NCI-H1105 (cell line): ENCODE measurements at places on chromosomes 2 and 18.

GRCh38 chr2:163573652-163574051, 162.2 kb downstream of the FIGN start:
- no peak for DNase-seq

- no peak for DNase-seq
These were observed 169.8 kb downstream of the TRIM43 start for GRCh38 chr2:95761556-95761955.

GRCh38 chr18:1011349-1011748, 106.7 kb downstream of the ADCYAP1 start:
- DNase-seq: no peak

GRCh38 chr18:2325308-2325849, 245.9 kb downstream of the METTL4 start:
- no peak for DNase-seq

DNA sequence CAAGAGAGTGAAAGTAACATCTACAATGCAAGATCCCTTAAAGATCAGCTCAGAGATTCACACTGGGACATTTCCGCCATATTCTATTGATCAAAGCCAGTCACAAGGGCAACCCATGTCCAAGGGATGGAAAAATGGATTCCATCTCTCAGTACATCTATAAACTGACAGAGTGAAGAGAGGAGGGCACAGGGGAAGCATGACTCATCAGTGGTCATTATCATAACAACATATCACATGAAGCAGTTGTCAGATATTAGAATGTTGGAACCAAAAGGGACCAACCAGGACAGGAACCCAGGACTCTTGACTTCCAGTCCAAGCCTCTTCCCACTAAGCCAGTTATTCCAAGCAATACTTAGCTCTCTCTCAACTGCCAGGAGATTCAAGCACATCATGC, 54.9 kb upstream of the IGFBP2 start:
- DNase-seq: no peak

GRCh38 chr18:76346490-76347130, 148.4 kb downstream of the ZNF516 start:
- DNase-seq: no peak

- DNase-seq: no peak
These were observed 1221.7 kb upstream of the ZEB2 start for GRCh38 chr2:145741636-145742035.

GRCh38 chr2:219111375-219112061, 49.1 kb downstream of the NHEJ1 start:
- DNase-seq: no peak

DNA sequence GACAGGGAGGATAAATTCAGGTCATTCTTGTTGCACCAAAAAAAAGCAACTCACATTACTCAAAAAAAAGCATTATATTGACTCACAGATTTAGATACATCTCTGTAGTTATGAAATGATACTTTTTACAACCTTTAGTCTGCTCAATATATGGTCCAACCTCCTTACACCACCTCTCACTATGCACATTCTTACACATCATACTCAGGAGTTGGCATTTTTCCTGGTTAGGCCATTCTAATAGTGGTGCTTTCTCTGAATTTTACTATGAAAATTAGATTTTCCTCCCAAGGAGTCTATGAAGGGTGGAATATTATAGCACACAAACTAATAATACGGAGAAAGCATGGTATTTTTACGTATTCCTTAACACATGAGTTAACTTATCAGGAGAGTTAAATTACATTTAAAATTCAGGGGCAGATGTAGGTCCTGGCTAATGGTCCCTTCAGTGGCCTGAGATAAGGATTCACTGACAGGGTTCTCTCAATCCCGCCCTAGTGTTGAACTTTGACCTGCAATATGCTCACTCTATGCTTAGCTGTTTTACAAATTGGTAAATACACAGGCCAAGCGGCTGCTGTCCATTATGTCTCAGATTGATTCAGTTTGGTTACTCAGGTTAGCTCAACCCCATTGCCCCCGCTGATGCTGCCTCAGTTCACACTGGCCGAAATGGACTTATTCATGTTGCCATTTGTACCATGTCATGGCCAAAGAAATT, 153.6 kb downstream of the NCKAP5 start:
- DNase-seq: no peak

DNA sequence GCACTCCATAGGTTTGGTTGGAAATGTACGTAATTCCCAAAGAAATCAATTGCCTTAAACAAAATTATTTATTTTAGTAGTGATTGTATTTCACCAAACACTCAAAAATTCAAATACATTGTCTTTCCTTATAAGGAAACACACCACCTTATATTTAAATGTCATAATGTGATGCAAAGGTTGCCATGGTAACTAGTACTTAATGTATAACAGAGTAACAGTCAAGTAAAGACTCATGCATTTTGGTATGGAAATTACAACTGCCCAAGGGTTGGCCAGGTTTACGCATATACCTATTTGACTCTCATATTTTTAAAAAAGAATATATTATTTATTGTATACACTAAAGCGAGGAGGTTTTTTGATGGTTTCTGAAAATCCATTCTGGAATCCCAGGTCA, 231.2 kb downstream of the TCF4 start:
- no peak for DNase-seq

- DNase-seq: no peak
These were observed 28.8 kb upstream of the TMEM37 start for GRCh38 chr2:119402645-119403560.

DNA sequence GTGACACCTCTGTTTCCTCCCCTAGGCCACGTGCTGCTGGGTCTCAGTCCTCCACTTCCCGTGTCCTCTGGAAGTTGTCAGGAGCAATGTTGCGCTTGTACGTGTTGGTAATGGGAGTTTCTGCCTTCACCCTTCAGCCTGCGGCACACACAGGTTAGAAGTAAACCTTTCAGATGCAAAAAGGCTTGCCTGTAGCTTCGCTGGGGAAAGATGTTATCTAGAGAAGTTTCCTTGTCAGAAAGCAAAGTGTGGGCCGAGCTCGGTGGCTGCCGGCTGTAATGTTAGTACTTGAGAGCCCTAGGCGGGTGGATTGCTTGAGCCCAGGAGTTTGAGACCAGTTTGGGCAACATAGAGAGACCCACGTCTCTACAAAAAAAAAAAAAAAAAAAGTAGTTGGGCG, 16.7 kb downstream of the IL1R2 start:
- no peak for DNase-seq

- no peak for DNase-seq
These were observed 54.7 kb upstream of the RIOK3 start for GRCh38 chr18:23398401-23398800.

GRCh38 chr18:55301824-55302166, 286.2 kb downstream of the TCF4 start:
- DNase-seq: no peak

DNA sequence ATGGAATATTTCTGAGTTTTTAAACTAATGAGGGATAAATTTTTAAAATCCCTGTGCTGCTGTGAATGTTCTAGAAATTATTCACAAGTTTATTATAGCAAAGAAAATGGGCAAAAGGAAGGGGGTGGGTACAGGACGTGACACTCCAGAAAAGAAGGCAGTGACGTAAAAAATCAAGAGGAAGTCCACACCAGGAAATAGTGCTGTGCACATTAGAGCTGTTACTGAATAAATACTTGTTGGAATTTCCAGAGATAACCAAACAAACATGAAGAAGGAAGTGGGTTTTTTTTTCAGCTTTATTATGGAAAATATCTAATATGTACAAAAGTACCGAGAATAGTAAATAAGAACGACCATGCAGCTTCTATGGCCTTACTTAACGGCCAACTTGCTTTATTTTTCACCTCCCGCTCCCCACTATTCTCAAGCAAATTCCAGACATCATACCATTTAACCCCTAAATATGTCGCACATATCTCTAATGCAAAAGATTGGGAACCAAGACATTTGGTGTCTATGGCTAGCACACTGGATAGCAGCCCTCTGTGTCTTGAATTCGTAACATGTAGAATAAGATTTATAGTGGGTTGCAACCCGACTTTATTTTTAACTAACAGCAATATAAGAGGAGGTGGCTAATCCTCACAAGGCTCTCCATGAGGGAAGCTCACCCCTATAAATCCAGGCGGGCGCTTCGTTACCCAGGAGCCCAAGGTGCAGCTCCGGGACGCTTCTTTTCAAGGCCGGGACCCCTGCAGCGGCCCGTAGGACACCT, 580 bp upstream of the NDUFV2 start:
- DNase-seq: no peak

GRCh38 chr2:18626256-18626668, 36.9 kb upstream of the NT5C1B start:
- no peak for DNase-seq

GRCh38 chr2:124482551-124482950, 457.5 kb downstream of the CNTNAP5 start:
- no peak for DNase-seq

DNA sequence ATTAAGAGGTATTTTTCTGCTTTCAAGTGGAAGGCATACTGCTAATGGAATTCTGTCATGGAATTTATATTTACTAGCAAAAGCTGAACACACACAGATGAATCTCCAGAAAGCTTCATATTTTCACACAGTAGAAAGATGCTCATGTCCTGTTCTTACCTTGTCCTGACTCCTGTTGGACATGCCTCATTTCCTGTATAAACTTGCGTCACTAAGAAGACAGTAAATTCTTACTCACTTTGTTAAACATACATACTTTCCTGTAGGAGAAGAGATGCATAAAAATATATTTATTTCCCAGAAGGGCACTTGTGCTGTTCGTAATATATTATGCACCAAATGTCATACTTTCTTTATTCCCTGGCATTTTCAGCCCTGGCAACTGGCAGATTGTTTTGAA, 238.3 kb upstream of the RASGRP3 start:
- DNase-seq: no peak

DNA sequence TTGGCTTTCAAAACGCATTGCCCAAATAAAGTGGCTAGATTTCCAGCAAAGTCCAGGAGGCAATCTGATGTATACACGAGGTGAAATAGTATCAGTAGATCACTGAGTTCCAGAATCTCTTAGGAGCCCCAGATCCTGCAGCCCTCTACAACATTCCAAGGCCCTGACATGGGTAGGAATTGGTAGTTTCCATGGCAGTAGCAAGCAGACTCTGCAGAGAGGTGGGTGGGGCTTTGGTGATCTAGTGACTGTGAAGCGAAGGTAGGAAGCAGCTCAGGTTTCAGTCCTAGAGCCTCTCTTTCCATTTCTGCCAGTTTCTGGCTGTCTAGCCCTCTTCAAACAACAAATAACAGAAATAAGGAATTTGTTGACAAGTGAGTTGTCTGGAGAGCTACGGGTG, 13.8 kb upstream of the SGPP2 start:
- DNase-seq: no peak

GRCh38 chr2:11872247-11872947, 126.0 kb downstream of the LPIN1 start:
- peak; percentile 41 for DNase-seq

GRCh38 chr18:57088883-57089282, 58.0 kb upstream of the BOD1L2 start:
- no peak for DNase-seq

DNA sequence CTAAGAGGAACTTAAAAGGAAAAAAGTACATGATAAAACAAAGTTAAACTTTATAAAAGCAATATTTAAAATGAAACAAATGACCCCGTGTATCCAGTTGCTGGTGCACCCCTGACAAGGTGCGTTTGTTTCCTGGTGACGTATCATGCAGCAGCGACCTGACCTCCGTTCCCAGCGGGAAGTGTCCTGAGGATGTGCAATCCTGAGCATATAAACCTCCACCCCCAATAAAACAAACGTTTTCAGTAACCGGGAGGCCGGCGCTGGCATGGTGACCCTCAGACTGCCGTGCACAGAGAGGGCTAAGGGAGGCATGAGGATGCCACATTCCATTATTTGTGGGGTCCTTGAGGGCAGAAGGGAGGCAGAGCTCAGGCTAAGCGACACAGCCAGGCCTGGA, 14.8 kb downstream of the SLC66A2 start:
- DNase-seq: no peak

GRCh38 chr2:213288913-213289700, 4.8 kb downstream of the SPAG16 start:
- DNase-seq: no peak

DNA sequence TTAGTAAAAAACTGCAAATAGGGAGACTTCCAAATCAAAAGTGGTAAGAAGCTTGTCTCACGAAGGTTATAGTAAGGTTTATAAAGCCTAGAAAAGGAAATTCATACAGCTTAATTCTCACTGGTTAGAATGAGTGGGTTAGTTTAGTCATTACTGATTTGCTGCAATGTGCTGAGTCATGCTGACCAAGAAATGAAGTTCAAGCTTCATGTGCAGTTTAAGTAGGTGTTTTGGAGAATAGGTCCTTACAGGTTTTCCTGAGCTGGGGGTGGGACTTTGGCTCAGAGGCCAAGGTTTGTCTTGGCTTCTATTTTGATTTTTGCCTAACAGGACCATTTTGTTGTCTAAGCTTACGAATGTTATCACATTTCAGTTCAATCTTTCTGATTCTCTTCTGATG, 15.1 kb downstream of the CLIP4 start:
- DNase-seq: no peak

GRCh38 chr2:216371721-216372702, at the start of gene MARCHF4:
TSS of gene MARCHF4 (minus strand) at chr2:216372483. CDS start at chr2:216370260, 2,223 bp downstream.
- peak; percentile 67 for DNase-seq

DNA sequence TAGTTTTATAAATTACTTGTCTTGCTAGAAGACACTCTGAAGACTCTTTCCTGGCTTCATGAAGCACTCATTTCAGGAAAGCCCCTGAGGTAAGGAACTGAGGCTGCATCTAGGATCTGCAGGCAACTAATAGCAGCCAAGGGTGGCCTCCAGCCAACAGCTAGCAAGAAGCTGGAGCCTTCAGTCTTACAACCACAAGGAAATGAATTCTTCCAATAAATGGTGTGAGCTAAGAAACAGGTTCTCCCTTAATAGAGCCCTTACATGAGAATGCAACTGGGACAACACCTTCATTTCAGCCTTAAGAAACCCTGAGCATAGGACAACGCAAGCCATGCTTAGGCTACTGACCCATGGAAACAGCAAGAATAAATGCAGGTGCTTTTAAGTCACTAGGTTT, 254.6 kb upstream of the RBBP8 start:
- no peak for DNase-seq

DNA sequence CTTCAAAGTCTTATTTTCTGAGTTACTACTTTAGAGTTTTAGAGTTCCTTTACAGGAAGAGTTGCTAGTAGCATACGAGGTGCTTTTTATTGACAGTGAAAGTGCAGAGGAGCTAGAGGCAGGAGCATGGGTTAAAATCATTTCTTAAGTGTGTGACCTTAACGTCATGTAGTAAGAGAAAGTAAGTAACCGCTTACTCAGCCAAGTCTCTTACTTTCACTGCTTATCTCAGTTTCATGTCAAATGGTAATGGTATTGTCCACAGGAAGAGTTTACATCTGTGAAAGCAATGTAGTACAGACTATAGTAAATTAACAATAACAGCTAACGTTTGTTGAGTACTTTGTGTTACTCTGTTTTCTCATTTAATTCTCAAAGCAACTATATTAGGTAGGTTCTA, 12.6 kb downstream of the NDUFAF7 start:
- DNase-seq: no peak

DNA sequence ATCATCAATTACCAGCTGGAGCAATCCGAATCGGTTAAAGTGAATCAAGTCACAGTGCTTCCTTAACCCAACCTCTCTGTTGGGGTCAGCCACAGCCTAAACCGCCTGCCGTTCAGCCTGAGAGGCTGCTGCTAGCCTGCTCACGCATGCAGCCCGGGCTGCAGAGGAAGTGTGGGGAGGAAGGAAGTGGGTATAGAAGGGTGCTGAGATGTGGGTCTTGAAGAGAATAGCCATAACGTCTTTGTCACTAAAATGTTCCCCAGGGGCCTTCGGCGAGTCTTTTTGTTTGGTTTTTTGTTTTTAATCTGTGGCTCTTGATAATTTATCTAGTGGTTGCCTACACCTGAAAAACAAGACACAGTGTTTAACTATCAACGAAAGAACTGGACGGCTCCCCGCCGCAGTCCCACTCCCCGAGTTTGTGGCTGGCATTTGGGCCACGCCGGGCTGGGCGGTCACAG, 496 bp upstream of the ITGA4 start:
- DNase-seq: no peak
